ENCODE measurements at places on chromosomes 12 and 14.

- no peak for DNase-seq
Observed at GRCh38 chr12:3419558-3419957, 71.4 kb upstream of the PRMT8 start.

DNA sequence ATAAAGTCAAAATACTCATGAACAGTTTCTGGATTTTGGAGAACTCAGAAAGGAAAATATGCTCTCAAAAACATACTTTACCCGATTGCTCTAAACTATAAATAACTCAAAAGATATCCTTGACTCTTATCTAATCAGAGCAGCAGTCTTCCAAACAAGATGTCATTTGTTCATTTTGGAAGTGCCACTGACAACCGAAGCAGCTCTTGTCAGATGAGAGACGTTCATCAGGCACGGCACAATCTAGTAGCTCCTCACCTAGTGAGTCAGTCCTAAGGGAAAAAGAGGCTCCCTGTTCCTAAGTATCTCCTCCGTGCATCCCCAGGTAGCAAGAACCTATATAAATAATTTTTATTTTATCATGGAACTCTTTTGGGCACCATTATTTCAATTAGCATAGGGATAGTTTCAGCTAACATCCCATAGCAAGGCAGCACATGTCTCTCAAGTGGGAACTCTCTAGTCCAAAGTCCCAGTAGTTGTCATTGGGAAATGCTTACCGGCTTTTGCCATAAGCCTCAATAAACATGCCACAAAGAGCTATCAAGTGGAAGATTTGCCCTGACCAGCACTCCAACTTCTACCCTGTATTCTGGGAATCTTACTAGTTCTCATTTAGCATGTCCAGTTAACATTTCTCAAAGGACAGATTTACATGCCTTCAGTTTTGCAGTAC lies 14.1 kb upstream of the TMEM263 start:
- DNase-seq, result no peak

GRCh38 chr12:78386871-78387270 lies 477.7 kb upstream of the SYT1 start:
- no peak for DNase-seq

GRCh38 chr14:100955201-100955600 lies 51.7 kb upstream of the RTL1 start:
- DNase-seq, result no peak

DNA sequence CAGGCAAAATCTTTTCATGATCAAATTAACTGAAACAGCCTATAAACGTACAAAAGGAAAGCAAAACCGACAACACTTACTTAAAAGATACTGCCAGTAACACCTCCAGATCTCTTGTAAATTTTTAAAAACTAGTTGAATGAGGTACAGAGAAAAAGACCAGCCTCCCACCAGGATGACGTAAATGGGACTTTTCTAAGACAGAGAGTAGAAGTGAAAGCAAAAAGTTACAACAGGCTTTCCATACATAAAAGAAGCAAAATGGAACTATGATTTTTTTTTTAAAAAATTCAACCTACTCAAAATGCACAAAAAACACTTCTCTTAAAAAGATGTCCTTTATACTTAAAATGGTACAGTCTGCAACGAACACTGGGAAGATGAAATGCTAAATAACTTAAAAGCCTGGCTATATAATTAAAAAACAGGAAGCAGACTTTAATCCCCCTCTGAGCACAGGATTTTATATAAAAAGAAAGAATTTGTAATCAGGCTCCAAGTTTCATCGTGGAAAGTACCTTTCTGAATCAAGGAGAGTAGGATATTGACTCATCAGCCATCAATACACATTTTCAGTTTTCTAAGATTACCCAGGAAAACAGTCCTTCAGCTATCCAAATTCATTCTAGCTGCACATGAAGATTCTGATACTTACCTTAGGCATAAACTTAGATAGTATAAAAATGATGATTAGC lies 14.2 kb upstream of the MYO1A start:
- no peak for DNase-seq
